ENCODE measurements at places on chromosomes 16 and 17. TPM values are rescaled to one million over a fixed set of nuclear protein-coding genes. Genes with fewer than 3 reads are reported as not detected.

DNA sequence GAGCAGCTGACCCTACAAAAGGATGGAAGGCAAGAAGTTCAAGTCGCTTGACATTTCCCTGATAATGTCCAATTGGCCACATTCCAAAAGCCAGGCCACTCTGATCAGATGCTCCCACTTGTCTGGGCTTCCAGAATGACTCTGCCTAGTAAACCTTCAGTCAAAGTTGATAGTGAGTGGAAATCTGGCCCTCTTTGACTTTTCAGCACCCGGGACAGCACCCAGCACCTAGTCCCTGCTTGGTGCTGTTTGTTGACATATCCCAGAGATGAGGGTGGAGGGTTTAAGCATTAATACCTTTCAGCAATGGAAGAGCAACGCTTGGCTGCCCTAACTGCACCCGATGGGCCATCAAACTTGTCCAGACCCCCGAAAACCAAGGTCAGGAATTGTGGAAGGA is 131.3 kb downstream of the AIPL1 start:
- H3K27ac ChIP-seq: no peak overlapping the region
- H3K4me3 ChIP-seq: no peak overlapping the region
- no peaks in the 10 kb centered on the region for H3K36me3 ChIP-seq
- no peak for DNase-seq

DNA sequence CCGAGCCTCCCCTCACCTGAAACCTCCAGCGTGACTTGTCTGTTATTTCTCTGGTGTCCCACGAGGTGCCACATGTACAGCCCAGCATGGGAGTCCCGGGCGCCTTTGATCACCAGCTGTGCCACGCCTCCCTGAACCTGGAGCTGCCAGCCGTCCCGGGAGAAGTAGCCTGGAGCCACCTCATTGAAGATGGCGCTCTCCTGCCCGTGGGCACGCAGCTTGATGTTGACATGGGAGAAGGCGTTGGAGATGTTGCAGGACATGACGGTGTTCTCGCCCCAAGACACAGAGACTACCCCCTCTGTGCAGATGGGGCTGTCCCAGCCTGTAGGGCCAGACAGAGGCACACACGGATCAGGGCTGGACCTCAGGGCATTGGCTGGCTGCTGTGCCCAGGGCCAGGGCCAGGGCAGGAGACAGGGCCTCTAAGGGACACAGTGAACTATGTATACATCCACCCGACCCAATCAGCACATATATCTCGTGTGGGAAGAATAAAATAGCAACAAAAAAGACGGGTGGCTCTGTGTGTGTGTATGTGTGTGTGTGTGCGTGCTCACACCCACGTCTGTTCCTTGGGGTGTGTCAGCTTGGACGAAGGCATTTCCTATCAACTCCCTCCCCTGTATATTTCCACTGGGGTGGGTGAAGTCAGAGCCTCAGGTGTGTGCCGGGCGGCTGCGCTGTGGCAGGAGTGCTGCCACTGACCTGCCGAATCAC is 7.3 kb upstream of the CD7 start:
- H3K27me3 ChIP-seq: no peaks in the 10 kb centered on the region
- H3K27ac ChIP-seq: no peak overlapping the region
- DNase-seq: peak; percentile 29
- H3K4me1 ChIP-seq: peaks cover 5% of the 10 kb centered on the region

Gene ABCA8
- 57.5 TPM for total RNA-seq

DNA sequence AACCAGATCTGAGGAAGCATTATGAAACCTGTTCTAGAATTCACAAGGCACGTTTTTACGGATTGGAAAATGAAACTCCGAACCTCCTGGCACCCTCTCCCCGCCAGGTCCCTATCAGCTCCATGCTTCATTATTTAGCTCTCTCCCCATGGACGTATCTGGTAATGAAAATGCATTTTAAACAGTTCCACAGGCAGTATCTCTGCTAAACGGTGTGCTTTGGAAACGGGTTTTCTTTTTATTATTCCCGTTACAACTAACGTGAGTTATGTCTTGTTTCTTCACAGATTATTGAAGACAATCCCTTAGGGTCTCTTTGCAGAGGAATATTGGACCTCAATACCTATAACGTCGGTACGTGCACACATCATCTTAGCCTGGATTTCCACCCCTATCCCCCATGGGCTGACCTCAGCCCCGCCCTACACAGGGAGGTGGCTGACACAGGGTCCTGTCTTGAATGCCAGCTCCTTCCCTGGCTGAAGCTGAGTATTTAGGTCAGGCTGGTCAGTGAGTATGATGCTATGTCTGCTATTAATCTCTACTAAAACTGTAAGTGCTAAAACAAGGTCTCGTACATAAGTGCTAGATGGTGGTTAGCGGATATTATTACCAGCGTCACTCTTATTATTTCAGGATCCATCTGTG is 82.9 kb downstream of the SDR42E1 start:
- no peak for DNase-seq
- no peak overlapping the region for H3K4me3 ChIP-seq
- no peaks in the 10 kb centered on the region for H3K36me3 ChIP-seq
- H3K4me1 ChIP-seq: no peaks in the 10 kb centered on the region
- H3K27me3 ChIP-seq: no peaks in the 10 kb centered on the region
- H3K27ac ChIP-seq: no peak overlapping the region

DNA sequence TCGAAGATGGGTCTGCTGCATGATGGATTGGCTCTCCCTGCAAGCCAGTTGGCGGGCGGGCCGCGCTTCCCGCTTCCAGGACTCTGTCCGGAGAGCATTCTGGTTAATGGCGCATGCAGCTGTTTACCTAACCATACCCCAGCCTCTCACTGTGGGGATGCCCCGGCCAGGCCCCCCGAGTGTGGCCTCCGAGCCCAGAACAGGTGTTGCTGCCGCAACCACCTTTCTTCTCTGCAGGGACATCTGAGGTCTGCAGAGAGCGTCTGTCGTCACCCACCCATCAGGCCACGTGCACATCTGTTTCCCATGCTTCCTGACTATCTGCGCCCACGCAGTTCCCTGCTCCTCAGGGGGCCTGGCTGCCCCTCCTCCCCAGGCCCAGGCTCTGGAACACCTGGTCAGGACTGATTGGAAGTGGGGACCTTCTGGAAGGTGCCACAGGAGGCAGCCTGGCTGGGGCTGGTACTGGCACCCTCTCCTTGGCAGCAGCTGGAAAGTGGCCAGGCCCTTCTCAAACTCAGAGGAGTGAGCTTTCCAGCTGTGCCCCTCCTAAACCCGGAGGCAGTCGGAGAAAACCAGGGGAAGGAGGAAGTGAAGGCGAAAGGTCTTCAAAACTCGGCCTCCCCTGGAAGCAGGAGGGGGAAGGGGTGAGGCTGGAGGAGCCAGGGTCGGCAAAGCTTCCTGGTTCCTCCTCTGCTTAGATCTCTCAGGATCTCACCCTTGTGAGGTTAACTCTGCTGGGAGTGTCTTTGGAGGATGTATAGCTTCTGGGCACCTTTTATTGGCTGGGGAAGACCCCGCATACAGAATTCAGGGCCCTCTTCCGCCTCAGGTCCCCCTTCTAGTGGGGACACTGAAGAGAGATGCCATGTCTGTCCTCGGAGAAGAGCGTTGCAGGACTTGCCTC is 64.5 kb upstream of the CIBAR2 start:
- H3K27ac ChIP-seq: no peak overlapping the region
- H3K36me3 ChIP-seq: no peaks in the 10 kb centered on the region
- H3K27me3 ChIP-seq: no peaks in the 10 kb centered on the region
- no peak overlapping the region for H3K4me3 ChIP-seq

Gene C16orf92
- not detected for total RNA-seq

All from thyroid gland (tissue), 4 donors.